ENCODE measurements at places on chromosomes 5 and 9.

- DNase-seq, result no peak
These were observed 84.6 kb downstream of the CEMIP2 start for GRCh38 chr9:71683598-71684235.

DNA sequence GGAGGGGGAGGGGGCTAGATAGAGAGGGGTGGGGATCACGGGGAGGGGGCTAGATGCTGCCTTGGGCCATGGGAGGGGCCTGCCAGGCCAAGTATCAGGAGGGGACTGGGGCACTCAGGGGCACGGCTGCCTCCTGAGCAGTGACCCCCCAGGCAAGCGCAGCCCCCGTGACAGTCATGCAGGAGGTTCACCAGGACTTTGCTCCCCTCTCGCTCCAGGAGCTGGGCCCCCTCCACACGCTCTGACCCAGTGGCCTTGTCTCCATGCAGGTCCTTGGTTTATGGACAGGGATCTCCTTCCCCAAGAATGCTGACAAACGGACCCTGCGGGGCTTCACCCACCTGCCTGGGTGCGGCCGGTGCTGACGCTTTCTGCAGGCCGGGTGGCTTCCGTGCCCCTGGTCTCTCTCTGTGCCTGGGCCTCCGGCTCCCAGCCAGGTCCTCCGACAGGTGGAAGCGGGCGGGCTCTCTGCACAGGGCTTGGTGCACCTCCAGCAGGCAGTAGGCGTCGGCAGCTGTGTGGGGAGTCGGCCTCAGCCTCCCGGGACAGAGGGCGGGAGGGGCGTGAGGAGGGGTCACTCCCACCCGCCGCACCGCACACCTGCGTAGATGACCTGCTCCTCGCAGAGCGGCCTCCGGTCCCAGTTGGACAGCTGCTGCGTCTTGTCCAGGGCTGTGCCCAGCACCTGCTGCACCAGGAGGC lies 46.8 kb upstream of the NRARP start:
- no peak for DNase-seq

- DNase-seq, result no peak
These were observed 304.0 kb downstream of the PRELID2 start for GRCh38 chr5:145531038-145531734.

GRCh38 chr5:174217527-174217926 lies 172.0 kb downstream of the NSG2 start:
- DNase-seq, result no peak

GRCh38 chr5:160665460-160665859 lies 186.6 kb downstream of the ATP10B start:
- no peak for DNase-seq

- no peak for DNase-seq
These were observed 157.7 kb downstream of the CEP120 start for GRCh38 chr5:123265551-123265950.

DNA sequence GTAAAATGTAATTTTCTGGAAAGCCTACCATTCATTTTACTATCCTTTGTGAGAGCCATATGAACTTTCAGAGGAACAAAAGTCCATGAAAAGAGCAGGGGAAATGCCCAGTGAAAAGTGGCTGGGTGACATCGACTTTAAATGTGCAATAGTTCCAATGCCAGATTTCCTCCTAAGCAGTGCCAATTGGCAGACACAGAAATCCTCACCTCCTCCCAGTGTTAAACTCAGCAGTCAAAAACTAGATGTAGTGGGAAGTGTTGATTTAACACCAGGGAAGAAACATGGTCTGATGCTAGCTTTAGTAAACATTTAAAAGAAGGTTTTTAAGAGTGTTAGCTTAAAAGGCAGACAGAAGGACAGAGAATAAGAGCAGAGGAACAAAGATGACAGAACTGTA lies 2055.2 kb downstream of the MAT2B start:
- DNase-seq, result no peak

GRCh38 chr5:132294728-132295504 lies 722 bp downstream of the SLC22A4 start:
- peak; percentile 52 for DNase-seq

GRCh38 chr5:89232139-89232603 lies 349.2 kb upstream of the MEF2C start:
- no peak for DNase-seq

GRCh38 chr9:117412841-117413240 lies 2.0 kb downstream of the ASTN2 start:
- DNase-seq, result no peak

DNA sequence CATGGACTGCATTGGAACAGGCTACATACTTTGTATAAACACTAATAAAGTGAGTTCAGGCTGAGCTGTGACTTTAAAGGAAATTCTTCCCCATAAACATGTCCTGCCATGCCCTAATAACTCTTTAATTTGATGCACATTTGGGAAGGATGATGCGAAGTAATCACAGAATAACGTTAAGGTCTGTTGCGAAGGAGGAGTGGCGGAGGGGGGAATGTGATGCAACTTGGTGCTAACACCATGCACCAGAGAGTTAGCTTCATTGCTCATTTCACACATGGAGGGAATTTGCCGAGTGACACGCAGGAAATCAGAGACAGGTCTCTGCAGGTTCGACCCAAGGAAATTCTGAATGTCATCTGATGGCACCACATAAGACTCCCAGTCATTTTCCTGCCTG lies 32.9 kb downstream of the SLIT3 start:
- no peak for DNase-seq

All from right hindlimb (tissue), 1 donor.